ENCODE measurements at places on chromosomes 11 and 22.

- DNase-seq, result no peak
Measured at GRCh38 chr11:93113824-93114223, 84.0 kb downstream of the SLC36A4 start.

- DNase-seq, result peak; percentile 63
Measured at GRCh38 chr22:45101515-45102227, 62.1 kb upstream of the NUP50 start.

DNA sequence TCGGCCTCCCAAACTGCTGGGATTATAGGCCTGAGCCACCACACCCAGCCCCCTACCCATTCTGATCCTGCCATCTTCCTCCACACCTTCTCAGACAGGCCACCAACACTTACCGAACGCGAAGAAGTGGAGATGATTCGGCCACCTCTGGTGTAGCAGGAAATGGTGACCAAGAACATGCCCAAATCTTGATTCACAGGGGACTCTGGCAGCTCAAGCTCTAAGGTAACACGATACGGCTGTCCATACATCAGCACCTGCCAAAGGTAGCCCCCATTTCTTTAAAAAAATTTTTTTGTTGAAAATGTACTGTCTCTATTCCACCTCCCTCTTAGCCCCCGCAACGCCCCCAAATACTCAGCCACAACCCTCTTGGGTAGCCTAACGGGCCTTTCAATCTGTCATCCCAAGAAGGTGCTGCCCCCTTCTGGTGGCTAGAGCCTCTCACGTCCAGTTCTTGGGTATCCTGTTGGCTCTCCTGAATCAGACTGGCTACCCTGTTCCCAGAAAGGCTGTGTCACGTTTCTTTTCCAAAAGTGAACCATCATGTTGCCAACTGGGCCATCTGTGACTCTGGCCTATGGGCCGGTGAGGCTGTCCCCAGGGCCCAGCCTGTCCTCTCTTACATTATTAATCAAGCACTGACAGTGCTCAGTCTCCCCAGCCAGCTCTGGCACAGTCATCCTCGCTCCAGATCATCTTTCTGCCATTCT is 5.3 kb upstream of the LRRN4CL start:
- DNase-seq, result peak; percentile 84

DNA sequence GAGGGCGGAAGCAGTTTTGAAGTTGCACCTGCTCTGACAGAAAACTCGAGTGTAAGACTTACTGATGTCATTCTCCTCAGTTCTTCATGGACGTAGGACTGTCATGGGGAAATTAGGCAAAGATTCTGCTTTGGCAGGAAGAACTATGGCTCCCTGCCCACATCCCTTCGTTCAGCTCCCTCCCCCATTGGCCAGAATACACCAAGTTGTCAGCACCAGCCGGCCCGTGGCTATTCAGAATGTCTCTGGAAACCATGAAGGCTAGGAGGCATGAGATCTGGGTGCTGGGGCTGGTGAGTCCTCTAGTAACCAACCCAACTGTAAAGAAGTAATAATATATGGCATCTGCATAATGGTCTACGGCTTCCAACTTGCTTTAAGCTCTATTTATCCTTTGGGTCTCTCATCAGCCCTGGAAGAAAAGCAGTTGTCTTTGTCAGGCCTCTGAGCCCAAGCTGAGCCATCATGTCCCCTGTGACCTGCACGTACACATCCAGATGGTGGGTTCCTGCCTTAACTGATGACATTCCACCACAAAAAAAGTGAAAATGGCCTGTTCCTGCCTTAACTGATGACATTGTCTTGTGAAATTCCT is 74.1 kb downstream of the PIWIL4 start:
- DNase-seq, result no peak

GRCh38 chr11:69666261-69666660 is 8.9 kb downstream of the LTO1 start:
- no peak for DNase-seq

GRCh38 chr11:114065094-114065493 is 5.6 kb downstream of the ZBTB16 start:
- DNase-seq, result no peak

DNA sequence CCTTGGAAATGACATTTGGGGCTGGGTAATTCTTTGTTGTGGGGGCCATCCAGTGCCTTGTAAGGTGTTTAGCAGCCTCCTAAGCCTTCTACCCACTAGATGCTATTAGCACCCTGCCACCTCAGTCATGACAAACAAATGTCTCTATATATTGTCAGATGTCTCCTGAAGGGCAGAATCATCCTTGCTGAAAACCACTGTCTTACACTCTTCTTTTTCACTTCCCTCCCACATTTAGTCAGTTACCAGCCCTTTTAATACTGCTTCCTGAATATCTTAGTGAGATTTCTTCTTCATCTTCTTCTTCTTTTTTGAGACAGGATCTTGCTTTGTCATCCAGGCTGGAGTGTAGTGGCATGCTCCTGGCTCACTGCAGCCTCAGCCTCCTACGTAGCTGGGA is 33.1 kb downstream of the TNRC6B start:
- DNase-seq, result no peak

GRCh38 chr11:67282155-67282875 is 6.8 kb upstream of the ANKRD13D start:
- no peak for DNase-seq

DNA sequence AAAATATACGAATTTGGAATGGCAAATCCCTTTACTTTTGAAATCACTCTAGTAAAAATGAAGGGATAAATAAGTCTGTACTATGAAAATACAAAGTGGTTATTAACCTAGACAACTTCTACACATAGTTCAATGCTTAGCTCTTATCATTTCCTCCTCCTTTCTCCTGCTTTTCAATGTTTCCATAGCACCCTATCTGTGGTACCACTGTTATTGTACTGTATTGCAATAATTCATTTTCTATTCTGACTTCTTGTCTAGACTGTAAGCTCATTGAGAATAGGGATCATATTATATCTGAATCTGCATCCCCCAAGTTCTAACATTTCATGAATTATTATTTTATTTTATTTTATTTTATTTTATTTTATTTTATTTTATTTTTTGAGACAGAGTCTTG is 251.4 kb downstream of the TTC28 start:
- no peak for DNase-seq

GRCh38 chr11:97123237-97123636 is 733.4 kb downstream of the JRKL start:
- DNase-seq, result no peak

- DNase-seq, result no peak
Measured at GRCh38 chr11:17570034-17570433, 23.0 kb downstream of the OTOG start.

GRCh38 chr11:77396305-77396704 is 77.6 kb downstream of the PAK1 start:
- DNase-seq, result no peak

GRCh38 chr11:68153742-68154141 is 32.6 kb upstream of the CHKA start:
- no peak for DNase-seq

GRCh38 chr11:81340225-81340624 is 1393.4 kb downstream of the FAM181B start:
- DNase-seq, result no peak

DNA sequence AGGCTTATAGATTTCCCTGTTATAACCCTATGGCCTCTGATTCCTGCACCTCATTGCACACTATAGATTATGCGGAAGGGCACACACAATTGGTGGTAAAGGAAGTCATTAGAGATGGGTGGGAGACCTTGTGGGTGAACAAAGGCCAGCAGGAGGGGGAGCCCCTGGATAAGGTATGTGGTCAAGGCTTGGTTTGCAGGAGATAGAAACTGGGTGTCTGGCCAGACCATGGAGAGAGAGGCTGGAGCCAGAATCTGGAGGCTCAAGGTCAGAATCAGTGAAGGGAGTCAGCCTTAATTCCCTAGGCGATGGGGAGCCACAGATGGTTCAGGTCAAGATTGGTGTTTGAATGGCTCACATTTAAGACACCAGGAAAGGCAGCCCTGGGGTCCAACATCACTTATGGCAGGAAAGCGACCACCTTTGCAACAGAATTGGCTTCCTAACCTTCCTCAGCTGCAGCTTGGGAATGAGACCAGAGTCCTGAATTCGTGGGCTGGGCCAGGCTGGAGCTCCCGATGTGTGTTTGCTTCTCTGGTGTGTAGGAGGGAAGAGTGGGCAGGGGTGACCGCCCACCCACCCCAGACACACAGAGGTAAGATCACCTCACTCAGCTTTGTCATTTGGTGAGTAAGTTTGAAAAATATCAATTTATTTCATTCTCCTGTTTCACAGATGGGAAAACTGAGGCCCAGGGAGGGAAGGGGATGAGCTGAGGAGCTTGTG is 22.7 kb upstream of the SCUBE1 start:
- no peak for DNase-seq

GRCh38 chr22:49632199-49633009 is 195.3 kb downstream of the BRD1 start:
- no peak for DNase-seq

GRCh38 chr22:43901976-43902643 is 10.3 kb upstream of the PNPLA5 start:
- DNase-seq, result no peak

- DNase-seq, result no peak
Measured at GRCh38 chr11:76313271-76313670, 67.7 kb downstream of the THAP12 start.

DNA sequence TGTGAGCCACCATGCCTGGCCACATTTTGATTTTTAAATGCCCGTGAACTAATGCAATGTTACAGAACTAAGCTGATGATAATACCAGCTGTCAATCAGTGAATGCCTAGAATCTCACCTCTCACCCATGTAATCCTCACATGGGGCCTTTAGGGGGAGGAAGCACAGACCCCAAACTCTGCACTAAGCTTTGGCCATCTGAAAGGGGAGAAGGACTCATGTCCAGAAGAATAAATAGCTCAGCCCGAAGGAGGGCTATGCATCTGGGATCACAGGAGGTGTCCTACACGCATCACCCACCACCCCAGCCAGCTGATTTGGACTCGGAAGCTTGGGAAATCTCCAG is 36.0 kb upstream of the YPEL1 start:
- DNase-seq, result no peak

- no peak for DNase-seq
Measured at GRCh38 chr22:39179841-39180335, 27.4 kb upstream of the CBX7 start.

GRCh38 chr22:38312261-38312800 is 4.9 kb downstream of the CSNK1E start:
- no peak for DNase-seq

DNA sequence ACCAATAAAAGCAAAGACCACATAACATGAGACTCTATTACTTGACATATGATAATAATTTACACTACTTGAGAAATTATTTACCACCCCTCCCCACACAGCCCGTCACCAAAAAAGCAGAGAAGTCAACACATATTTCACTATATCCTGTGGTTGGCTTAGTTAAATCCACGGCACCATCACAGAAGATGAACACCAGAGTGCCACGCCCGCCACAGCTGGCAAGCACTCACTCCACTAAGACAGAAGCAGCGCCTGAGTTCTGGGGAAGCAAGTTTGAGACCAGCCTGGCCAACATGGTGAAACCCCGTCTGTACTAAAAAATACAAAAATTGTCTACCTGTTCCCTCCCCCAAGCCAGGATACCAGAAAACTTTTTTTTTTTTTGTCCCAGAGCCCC is 53.1 kb downstream of the PACSIN2 start:
- DNase-seq, result peak; percentile 36

- no peak for DNase-seq
Measured at GRCh38 chr22:26525946-26526564, 13.8 kb upstream of the TFIP11 start.

- no peak for DNase-seq
Measured at GRCh38 chr22:24765166-24765565, 9.4 kb downstream of the PIWIL3 start.

DNA sequence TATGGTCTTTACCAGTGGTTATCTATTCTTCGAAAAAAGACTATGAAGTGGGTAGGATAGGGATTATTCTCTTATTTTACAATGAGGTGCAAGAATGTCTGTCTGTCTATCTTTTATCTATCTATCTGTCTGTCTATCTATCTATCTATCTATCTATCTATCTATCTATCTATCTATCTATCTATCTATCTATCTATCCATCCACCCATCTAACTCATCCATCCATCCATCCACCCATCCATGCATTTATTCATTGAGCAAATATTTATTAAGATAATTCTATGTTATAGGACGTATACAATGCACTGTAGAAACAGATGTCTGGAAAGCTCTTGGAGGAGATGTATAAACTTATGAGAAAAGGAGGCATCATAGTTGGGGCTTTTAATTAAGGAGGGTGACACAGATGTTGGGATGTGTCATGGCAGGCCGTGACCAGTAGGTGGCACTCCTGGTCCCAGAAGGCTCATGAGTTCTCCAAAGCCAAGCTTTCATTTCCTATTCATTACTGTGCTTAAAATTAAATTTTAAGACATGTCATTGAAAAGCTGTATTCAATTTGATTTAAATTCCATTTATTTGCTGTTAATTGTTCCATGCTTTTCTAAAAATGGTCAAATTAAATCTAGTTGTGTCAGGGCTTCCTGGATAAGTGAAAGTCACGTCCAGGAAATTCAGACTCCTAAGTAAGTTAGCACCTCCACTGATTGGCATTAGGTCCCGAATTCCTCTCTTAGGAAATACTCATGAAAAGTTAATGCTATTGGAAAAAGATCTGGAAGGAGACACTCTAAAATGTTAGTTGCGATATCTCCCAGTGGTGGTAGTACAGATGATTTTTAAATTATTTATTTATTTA is 19.0 kb upstream of the E2F8 start:
- peak; percentile 65 for DNase-seq

DNA sequence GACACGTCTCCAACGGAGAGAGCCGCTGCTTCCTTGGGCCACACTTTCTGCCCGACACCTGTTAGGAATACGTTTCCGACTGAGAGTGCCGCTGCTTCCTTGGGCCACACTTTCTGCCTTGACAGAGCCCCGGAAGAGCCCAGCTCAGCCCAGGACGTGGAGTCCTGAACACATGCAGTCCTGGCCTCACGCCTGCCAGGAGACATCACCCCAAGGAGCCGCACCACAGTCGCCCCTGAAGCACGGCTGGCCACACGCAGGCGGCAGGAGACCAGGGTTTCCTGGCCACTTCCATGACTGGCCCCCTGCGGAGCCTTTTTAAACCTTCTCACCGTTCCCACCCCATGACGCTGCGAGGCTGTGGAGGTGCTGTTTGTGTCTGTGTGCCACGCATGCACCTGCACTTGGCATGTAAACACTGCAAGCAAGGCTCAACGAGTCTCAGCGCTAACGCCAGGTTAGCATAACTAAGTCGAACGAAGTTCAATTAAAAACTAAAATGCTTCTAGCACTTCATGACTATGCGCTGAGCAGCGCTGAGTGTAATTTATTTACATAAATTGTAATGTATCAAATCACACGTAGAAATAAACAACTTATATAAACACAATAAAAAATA is 8.8 kb downstream of the TOLLIP start:
- DNase-seq, result no peak

- DNase-seq, result peak; percentile 78
Measured at GRCh38 chr11:12281571-12282478, 95.5 kb upstream of the PARVA start.

All from CD4-positive, alpha-beta T cell treated with Interleukin-4 for 1 hour (primary cell).